Activated T-helper 9 cell treated with anti-CD3 and anti-CD28 coated beads, Interleukin-2, amount 50 U/mL, for 16 hours (primary cell): ENCODE measurements at places on chromosomes 2 and 18.

DNA sequence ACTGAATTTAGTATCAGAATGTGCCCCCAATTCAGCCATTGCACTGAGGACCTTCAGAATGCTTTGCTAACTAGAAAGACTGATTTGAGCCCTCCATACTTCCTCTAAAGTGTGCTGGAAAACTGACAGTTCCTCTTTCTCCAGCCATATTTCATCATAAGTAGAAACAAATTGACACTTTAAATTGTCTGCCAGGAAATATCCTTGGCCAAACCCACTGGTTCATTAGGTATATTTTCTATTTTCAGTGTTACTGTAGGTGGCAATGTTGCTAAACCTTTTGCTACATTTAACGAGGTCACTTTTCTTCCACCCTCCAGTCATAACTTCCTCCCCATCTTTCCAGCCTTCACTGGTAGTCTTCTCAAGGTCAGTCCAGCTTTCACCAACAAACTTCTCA is 21.5 kb downstream of the SP5 start:
- no peak for DNase-seq

DNA sequence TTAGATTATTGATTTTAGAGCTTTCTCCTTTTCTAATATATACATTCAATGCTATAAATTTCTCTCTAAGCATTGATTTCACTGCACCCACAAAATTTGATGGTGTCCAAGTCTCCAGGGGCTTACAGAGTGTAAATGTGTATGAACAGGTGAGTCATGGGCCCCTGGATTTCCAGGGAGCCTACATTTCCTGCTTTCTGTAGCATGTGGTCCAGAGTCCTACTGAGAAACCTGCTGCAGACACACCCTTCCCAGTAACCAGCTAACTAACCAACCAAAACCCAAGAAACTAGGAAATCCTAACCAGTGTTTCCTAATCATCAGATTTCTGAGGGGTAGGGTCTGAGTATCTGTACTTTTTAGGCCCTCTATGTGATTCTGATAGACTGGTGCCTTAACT is 39.5 kb upstream of the TANC1 start:
- no peak for DNase-seq

GRCh38 chr2:236939271-236939670 is 146.4 kb upstream of the COPS8 start:
- DNase-seq: no peak

DNA sequence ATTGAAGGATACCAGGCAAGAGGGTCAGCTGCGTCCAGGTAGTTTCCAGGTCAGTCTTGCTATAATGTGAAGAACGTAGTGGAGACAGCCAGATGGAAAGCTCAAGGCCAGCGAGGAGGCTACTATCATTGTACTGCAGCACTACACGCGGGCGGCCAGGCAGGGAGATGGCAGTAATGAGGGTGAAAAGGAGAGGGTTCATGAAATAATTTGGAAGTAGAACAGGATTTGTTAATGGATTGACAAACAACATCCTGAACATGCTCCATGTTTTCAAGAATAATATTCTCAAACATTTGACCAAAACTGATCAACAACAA is 17.1 kb downstream of the SPIRE1 start:
- DNase-seq: no peak

GRCh38 chr18:22551536-22552151 is 133.9 kb upstream of the CTAGE1 start:
- no peak for DNase-seq

DNA sequence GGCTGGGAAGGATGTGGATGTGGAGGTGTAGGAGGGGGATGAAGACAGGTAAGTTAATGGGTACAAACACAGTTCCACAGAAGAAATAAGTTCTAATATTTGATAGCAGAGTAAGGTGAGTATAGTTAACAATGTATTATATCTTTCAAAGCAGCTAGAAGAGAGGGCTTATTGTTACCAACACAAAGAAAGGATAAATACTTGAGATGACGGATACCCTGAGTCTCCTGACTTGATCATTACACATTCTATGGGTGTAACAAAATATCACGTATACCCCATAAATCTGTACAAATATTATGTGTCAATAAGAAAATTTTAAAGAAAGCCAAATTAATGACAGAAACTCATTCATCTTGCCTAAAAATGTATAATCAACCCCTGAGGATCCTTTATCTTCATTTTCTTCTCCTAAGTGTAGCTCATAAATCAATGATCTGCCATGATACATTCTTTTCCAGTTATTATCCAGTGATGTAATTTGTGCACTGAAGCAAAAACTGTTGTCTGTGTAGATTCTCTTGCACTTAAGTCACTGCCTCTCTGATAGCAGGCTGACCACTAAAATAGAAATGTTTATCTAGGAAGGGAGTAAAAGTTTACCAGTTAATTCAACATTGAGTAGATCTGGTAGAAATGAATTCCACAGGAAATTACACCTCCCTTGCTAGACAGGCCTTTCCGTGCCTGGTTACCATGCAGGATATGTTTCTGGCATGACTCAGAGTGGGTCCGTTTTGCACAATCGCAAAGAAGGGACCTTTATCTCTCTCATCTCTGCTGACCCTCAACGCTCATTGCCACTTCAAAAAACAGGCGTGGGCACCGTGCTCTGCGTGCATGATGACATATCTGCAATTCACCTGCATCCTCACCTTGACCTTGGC is 249.7 kb upstream of the NCKAP5 start:
- no peak for DNase-seq

- DNase-seq: no peak
Observed at GRCh38 chr2:191936882-191937405, 90.1 kb upstream of the CAVIN2 start.

DNA sequence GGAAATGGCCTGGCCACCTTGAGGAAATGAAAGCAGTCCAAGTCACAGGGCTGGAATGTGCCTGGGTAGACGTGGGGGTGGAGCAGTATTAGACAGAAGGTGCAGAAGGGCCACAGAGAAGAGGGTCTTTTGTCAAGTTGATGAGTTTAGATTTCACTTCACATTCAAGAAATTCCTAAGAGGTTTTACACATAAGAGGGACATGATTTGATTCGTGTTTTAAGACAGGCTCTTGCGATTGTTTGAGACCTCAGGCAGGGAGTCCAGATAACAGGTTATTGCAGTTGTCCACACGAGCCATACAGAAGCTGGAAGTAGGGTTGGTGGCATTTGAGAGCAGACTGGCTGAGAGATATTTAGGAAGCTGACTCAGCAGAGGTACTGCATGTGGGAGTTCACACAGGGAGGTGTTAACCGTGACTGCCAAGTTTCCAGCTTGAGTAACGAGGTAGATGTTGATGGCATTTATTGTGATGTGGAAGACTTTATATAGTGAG is 64.6 kb downstream of the NEB start:
- DNase-seq: no peak

DNA sequence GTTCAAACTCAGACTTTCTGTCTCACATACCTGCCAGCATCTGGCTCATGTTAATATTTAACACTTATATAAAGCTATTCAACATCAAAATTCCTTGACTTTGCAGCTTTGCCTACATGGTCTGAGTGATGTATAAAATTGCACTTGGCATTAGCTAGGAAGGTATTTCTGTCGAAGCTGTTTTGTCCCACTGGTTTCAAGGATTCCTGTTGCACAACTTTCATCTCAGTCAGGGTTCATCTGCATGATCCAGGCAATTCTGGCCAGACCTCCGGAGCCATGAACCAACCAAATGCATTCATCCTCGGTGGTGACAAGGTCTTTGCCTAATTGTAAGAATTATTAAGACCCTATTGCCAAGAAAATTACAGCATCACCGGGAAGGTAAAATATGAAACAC is 185.4 kb downstream of the ZEB2 start:
- DNase-seq: no peak

DNA sequence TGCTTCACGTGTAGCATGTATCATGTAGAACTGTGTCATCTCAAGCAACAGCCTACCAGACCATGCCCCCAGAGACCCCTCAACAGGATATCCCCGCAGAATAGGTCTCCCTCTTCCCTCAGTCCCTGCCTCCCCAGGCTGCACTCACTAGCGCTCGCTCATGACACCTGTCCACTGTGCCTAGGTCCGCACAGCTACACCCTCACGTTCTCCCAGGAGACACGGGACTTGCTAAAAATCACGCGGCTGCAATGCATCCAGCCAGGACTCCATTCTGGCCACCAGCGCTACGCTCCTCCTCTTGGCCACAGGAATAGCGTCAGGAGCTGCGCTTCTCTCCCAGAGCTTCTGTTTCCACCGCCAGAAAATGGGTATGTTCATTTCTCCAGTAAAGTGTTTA is 2.5 kb downstream of the PXDN start:
- no peak for DNase-seq

DNA sequence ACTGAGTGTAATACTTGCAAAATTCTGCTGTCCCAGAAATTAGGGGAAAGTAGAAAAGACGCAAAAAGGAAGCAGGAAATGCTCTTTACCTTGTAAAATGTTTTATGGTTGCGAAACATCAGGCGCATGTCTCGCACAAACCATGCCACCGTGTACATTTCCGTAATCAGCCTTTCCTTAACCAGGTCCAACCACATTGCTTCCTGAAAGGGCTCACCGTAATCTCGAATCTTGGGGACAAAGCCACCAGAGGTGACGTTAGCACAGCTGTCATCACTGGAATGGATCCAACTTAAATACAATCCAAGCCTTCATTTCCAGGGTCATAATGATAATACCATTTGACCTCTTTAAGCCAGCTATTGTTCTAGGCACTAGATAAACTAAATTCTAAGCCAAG is 49.3 kb downstream of the SP110 start:
- DNase-seq: no peak

DNA sequence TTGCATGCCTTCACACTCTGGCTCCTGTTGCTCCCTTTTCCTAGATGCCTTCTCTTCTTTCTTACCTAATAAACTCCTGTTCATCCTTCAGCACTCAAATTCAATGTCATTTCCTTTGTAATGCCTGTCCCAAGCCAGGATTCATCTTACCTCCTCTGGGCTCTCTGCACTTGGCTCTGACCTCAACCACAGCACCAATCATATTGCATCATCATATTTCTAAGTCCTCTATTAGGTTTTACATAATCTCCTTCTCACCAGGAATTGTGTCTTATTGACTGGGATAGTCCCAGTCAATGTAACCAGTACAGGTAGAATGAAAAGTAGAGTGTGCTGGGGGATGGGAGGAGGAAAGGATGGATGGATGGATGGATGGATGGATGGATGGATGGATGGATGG is 187.1 kb downstream of the NRP2 start:
- no peak for DNase-seq
